ENCODE measurements at places on chromosomes 13 and 19. TPM values are rescaled to one million over a fixed set of nuclear protein-coding genes. Genes with fewer than 3 reads are reported as not detected.
A peak's percentile ranks its signal among the peaks of the same experiment; 100 is the strongest.

GRCh38 chr13:109157275-109157674, 527.9 kb downstream of the MYO16 start:
- no peak for DNase-seq

Gene FPR3
- 5.0 TPM for total RNA-seq

DNA sequence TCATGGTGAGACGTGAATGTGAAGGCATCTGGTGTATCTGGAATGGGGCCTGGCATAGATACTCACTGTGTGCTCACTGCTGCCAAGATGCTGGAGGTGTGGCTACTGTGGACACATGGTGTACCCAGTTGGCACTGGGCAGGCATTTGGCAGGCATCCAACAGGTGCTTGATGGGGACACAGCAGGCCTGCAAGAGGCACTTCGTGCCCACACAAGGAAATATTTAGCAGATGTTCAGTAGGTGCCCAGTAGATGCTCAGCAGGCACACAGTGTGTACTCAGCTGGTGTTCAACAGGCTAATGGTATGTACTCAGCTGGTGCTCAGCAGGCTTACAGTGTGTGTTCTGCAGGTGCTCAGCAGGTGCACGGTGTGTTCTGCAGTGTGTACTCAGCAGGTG, 14.2 kb downstream of the CRTC1 start:
- DNase-seq = peak; percentile 57

- DNase-seq = no peak
These were observed 138.5 kb downstream of the PCDH9 start for GRCh38 chr13:67091603-67092002.

DNA sequence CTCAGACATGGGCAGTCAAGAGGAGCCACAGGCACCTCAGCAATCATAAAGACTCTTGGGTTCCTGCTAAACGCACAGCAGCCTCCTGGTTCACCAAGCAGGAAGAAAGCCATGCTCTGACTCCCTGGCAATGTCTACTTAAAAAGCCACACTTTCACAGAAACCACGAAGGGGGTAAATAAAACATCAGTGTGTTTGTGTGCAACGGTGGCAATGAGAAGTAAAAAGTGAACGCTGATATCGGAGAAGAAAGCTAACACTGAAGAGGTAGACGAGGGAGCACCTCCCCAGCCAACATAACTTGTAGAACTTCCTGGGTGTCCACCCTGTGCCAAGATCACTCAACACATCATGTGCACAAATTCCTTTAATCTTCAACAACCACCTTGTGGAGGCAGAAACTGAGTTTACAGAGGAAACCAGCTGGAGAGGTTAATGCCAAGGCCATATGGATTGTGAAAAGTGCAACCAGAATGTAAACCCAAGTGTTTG, 30.2 kb downstream of the HSPH1 start:
- DNase-seq = no peak

Measured in left ventricle myocardium superior (tissue), 1 donor.